ENCODE measurements at places on chromosomes 4 and X. TPM values are rescaled to one million over a fixed set of nuclear protein-coding genes. Genes with fewer than 3 reads are reported as not detected.

SMPX gene
- total RNA-seq: not detected

CXorf49 gene
- total RNA-seq: not detected

APEX2 gene
- total RNA-seq: 8.8 TPM

PDE5A gene
- 146 TPM for total RNA-seq

CT45A3 gene
- not detected for total RNA-seq

SYTL5 gene
- total RNA-seq: 0.08 TPM

PRSS12 gene
- total RNA-seq: 27.1 TPM

GRCh38 chrX:110108381-110108821, 105.5 kb downstream of the TMEM164 start:
- DNase-seq: peak; percentile 29

DNA sequence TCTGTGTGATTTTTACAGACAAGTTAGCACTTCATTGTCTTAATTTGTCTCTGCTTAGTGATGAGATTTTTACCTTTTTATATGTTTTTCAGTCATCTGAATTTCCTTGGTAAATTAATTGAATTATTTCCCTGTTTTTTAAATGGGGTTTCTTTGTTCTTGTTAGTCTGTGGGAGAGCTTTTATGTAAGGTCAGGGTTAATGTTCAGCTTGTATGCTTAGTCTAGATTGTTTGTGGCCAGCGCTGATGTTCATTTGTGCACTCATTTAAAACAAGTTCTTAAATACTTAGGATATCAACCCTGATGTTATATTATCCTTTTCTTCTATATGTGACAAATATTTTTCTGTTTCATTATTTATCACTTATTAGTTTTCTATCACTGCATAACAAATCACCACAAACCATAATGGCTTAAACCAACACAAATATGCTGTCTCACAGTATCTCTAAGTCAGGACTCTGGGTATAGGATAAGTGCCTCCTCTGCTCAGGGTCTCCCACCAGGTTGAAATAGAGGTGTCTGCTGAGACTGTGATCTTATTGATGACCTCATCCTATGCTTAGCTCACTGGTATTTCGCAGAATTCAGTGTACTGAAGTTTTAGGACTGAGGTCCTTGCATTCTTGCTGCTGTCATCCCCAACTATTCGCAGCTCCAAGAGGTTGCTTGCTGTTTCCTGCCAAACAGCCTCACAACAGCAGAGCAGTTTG, 53.2 kb downstream of the ATP10D start:
- DNase-seq: peak; percentile 20

DNA sequence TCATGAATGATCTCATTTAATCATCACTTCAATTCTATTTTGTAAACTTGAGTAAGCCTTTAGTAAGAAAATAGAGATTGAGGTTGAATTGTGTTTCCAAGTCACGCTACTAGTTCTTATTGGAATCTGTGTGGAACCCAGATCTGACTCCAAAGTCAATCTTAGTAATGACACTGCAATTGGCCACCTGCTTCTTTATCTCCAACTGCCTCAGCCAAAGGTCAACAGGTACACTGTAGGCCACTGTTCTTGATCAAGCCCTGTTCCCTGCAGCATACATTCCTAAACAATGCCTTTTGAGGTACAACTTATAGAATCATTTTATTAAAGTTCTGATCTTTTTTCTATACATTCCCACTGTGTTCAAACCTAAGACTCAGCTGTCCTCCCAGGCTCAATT, 45.5 kb upstream of the CXCL13 start:
- DNase-seq: no peak

GRCh38 chr4:186726426-186727168, 2.9 kb upstream of the FAT1 start:
- DNase-seq: peak; percentile 57

DNA sequence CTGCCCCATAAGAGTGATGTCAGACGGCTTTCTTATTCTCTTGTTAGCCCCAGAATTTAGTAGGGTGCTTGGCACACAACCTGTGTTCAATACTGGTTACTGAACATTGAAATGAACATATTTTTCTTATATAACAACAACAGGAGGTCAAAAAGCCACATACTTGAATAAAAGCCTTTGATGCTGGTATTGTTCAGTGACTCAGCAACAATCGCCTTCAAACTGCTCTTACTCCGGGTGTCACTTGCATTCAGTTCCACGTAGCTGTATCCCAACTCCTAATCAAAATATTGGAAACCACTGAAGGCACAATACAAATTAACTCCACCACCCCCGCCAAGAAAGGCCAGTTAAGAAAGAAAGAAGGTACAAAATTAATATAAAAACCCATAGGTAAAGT, 61.5 kb downstream of the RFC1 start:
- DNase-seq: no peak

All from fibroblast of the aortic adventitia (primary cell).